NCI-H187 treated with DMSO at 0.1 percent for 48 hours (cell line): ENCODE measurements at places on chromosomes 3 and 15.
A peak's percentile ranks its signal among the peaks of the same experiment; 100 is the strongest.

DNA sequence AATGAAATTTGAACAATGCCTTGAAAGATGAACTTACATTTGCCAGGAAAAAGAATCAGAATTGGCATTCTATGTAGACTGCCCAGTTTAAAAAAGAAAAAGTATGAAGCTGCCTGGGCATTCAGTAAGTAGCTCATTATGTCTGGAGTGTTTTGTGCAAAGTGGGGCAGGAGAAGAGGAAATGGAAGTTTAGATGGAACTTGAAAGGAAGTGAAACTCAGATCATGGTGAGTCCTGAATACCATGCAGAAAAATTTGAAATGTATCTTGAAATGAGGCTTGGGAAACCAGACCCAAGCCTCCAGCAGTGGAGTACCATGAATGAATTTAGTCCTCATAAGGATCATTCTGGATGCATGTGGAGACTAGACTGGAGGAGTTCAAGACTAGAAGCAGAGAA, 4.8 kb upstream of the MORC1 start:
- no peak for DNase-seq

DNA sequence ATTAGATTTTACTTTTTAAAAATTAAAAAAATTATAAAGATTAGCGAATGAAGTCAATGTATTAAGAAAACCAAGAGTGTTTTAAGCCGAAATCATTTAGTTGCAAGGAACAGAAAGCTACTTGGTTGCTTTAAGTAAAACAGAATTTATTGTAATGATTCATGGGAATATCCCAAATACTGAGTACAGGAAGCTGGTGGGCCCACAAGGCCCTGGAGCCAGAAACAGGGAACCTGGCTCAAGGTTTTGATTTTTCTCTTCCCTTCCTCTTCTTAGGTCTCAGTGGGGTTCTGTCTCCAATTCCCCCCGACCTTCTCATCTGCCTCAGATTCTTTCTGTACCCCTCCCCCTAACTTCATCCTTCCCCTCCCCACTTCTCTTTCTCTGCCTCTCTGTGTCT, 229.0 kb downstream of the TLE3 start:
- no peak for DNase-seq

GRCh38 chr3:51657234-51657633, 13.8 kb upstream of the TEX264 start:
- no peak for DNase-seq

DNA sequence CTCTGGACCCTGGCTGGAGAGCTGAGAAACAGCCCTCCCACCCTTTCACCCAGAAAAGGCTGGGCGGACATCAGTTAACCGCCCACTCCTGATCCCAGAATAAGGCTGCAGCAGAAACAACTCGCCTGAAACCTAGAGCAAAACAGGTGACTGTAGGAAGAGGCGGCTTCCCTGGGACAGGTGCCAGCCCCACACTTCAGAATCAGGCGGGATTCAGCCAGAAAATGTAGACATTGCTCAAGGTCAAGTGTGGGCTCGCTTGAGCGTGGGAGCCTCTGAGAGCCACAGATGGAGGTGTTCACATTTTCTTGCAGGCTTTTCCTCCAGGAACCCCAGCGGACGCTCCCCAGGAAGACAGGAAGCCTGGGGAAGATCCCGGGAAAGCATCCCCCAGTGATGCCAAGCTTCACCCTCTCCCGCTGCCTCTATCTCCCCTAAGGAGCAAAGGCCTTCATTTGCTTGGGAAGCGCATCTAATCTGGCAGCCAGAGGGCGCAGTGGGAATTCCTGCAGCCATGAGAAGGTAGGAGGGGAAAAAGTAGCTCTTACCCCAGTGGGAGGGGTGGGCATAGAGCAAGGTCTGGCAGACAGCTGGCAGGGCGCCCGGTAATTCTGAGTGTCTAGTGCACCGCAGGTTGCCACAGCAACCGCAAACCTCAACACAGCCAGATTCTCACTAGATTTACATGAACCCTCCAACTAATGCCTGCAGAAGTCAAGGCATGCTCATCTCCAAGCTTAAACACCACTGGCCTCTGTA, 77.7 kb downstream of the OCA2 start:
- DNase-seq, result peak; percentile 67
